ENCODE measurements at places on chromosomes 12 and 14.

DNA sequence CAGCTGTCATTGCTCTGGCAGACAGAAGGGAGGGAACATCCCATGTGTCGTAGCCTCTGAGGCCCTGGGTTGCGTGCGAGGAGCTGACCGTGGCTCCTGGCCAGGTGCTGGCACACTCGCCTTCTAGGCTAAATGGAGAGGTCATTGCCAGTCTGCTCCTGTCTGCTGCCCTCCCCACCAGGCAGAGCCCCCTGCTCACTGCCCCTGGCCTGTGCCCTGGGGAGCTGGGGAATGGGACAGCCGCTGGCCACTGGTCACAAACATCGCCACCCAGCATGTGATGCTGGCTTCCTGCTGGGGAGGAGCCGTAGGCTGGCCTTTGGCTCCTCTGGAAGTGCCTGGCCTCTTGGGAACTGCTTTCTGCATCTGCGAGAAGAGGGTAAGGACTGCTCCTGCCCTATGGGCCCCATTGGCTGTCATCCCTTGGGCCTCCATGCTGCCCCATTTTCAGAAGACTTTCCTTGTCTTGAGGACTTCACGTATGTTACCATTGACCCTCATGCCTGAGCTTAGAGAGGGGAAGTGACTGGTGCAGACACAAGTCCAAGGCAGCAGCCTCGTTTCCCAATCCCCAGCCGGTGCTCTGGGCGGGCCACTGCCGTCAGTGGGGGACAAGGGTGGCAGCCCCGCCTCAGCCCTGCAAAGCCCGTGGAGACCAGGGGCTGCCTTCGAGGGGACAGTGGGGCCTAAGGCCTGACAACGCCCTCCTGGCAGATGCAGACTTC lies 2.0 kb upstream of the TNFAIP2 start:
- no peak for DNase-seq

- DNase-seq, result no peak
These were observed 115.0 kb downstream of the DACT1 start for GRCh38 chr14:58752771-58753201.

- no peak for DNase-seq
These were observed 361.1 kb upstream of the ATP2B1 start for GRCh38 chr12:90069711-90070110.

DNA sequence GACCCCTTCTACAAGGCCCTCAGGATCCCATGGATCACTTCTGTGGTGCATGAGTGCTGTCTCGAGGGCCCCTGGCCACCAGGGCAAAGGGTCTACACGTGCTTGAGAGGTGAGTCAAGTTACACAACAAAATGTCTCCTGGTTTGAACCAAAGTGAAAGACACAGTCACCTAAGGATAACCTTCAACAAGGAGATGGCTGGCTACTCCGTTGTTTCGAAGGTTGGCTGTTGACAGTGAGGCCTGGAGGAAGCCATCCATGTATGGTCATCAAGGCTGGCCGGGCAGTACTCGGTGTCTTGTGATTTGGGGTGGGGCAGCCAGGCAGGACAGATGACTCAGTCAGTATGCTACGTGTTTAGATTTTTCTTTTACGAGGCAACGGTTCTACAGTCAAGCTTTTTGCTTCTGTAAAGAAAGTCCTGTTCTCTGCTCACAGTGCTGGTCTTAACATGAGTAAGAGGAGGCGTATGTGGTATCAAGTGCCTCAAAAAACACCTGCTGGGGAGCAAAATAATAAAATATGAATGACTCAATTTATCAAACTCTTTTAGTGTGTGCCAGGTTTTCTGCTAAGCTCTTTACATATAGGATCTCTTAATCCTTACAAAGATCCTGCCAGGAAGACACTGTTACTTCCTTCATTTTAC lies 18.0 kb upstream of the NT5DC3 start:
- DNase-seq, result no peak

GRCh38 chr14:69268763-69269162 lies 8.8 kb downstream of the GALNT16 start:
- no peak for DNase-seq

DNA sequence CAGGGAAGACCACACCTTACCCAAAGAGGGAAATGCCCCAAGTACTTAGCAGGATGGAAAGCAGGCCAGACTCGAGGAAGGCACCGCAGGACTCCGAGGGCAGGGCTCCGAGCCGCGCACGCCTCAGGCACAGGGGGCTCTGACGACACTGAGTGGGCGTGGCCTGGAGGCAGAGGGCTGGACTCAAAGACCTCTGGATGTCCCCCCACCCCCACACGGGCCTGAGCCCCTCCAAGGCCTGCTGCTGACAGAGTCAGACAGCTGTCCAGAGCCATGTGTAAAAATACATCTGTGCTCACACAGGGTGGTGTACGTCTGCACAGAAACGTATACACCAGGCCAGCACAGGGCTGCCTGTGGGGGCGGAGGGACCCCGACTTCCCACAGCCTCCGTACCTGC lies 1.4 kb downstream of the AKT1 start:
- no peak for DNase-seq

DNA sequence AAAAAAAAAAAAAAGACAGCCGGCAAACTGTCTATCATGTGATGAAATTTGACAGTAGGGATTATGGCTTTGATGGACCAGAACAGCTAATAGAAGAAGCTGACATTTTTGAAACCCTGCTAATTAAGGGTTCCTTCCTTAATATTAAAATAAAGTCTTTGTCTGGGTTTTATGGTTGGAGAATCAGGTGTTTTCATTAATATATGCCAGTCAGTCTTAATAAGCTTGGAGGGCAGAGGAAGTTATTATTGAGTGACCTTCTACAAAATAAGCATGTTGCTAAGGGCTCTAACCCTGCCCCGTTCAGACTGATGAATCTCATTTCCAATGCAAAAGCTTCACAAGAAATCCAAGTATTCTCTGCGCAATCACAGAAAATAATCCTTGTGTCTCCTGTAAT lies 289.8 kb downstream of the EGLN3 start:
- DNase-seq, result no peak

DNA sequence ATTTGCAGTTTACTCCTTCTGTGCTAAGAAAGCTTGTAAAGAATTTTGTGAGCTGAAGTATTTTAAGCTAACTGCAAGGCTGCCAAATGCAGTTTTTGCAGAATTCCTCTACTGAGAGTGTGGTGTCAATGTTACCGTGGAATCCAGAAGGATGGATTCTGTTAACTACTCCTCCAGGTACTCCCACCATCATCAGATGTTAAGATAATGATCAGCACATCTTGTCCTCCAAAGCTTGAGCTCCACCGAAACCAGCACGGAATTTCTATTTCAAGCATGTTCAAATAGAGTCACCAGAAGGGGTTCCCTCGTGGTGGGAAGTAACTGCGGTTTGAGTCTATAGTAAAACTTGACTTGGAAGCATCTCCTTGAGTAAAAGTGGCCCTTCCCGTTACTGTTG lies 64.3 kb upstream of the CDKN3 start:
- no peak for DNase-seq

GRCh38 chr12:75825686-75826085 lies 205.9 kb downstream of the PHLDA1 start:
- no peak for DNase-seq

- no peak for DNase-seq
These were observed 4.8 kb downstream of the MED6 start for GRCh38 chr14:70595443-70596185.

GRCh38 chr14:44412858-44413569 lies 94.1 kb downstream of the FSCB start:
- DNase-seq, result no peak

DNA sequence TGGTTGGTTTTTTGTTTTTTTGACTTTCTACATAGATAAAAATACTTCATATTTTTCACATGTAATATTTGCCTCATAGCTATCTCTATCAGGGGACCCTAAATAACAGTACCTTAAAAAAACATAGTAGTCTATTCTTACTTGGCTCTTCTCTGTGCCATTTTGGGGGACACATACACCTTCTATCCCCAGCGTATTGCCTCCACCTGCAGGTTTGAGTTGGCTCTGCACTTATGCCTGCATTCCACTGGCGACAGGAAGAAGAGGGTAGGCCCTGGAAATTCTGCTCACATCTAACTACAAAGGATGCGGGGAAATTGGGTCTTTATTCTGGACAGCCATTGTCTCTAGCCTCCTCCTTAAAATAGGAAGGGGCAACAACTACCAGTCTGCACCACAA lies 13.8 kb upstream of the IFI27L2 start:
- no peak for DNase-seq

DNA sequence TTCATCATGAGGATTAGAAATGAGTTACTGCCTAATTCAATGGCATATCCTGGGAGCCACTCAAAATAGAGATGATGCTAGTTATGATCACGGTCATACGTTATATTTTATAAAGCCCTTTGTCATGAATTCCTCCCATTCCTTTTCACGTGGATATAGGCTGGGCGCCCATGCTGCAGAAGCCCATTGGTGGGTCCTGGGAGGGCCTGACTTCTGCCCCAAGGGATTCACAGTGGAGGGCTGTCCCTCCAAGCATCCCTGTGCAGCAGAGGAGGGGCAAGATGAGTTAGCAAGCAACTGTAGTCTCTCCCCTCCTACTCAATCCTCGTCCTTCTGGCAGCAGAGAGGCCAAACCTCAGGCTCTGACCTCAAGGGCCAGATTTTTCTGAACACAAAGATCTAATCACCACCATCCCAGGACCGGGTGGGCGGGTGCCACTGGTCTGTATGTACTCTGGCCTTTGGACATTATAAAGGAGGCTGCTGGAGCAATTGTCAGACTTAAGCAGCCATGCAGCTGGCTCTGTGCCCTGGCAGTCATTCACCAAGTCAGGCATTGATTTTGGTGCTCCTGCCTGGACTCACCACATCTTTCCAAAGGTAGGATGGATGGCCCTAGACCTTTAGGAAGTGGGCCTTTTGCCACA lies 8.6 kb downstream of the GLTP start:
- DNase-seq, result no peak

GRCh38 chr14:58397156-58397555 lies 1.4 kb downstream of the TOMM20L start:
- DNase-seq, result no peak

- DNase-seq, result no peak
These were observed 199.4 kb upstream of the CDKN3 start for GRCh38 chr14:54197369-54197768.

DNA sequence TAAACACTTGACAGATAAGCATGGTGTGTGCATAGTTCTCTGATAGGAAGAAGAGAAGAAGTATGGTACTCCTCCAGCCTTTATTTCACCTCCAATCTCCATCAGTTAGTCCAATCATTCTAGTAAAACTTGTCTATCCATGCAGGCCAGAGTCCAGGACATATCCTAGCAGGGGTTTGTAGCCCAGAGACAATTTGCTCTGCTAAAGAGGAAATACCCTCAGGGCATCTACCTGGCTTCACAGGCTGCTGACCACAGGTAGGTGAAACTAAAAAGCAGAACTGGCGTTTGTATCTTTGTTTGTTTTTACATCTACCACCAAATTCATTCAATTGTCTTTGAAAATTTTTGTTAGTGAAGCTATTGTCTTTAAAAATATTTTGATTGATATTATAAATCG lies 717.6 kb downstream of the FSCB start:
- DNase-seq, result no peak

- no peak for DNase-seq
These were observed 56.7 kb upstream of the CHGA start for GRCh38 chr14:92866181-92866752.

- no peak for DNase-seq
These were observed 41.3 kb downstream of the VDR start for GRCh38 chr12:47863467-47863866.

- no peak for DNase-seq
These were observed 66.9 kb upstream of the CNOT2 start for GRCh38 chr12:70176290-70176689.

- DNase-seq, result no peak
These were observed 165.8 kb downstream of the TMTC2 start for GRCh38 chr12:82852529-82852928.

GRCh38 chr14:87285506-87285905 lies 707.5 kb downstream of the GALC start:
- no peak for DNase-seq

DNA sequence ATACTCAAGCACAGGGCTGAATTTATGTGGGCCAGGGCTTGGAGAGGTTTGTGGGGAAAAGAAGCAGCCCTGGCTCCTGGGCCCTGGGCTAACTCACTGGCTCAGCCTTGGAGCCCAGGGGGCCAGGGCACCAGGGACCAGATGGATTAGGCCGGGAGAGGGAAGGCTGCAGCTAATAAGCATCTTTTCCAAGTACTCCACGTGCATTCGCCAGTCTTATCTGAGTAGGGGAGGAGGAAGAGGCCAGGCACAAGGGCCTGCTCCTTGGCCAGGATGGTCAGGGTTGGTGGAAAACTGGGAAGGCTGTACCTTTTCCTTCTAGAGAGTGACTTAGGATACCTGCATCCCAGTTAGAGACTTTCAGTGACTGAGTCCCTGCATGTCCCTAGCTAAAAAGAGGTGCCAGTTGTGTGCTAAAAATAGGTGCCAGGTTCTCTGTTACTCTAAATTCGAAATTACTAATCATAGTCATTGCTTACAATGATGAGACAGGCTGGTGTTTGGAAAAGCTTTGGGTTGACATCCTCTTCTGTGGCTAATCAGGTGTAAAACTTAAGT lies 1.3 kb downstream of the GLRX5 start:
- DNase-seq, result no peak

DNA sequence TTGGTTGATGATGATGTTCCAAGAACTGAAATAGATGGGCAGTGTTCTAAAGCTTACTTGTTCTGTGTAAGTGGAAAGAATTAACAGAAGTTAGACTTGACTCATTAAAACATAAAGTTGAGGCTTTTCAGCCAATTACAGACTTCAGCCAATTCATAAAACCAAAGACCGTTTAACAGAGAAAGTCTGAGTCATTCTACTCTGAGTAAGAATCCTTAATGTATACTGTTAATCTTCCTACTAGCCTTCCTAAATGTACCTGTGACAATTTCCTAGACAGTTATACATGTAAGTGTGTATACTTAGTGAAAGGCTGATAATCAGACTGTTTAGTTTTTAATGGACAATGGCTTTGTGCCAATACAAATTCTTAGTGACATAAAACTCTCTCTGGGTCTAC lies 681.0 kb downstream of the RPL10L start:
- DNase-seq, result no peak

DNA sequence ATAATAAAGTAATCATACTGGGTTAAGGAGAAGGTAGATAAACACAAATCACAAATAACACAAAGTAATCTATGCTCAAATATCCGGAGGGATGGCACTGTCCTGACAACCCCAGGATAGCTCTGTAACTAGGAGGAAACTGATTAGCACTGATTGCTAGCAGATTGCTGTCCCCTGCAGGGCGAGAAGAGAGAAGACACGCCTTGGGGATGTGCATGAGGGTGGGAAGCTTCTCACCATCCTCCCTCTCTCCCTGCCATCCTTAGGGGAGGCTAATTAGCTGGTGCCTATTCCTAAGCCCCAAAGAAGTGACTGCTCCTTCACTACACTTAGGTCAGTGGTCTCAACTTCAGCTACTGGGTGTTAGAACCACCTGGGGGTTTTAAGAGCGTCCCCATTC lies 27.0 kb upstream of the TMEM260 start:
- no peak for DNase-seq

- no peak for DNase-seq
These were observed 229.4 kb upstream of the RGS6 start for GRCh38 chr14:71702786-71703185.

- DNase-seq, result no peak
These were observed 230.7 kb upstream of the SYT10 start for GRCh38 chr12:33670284-33670683.

- DNase-seq, result no peak
These were observed 716.0 kb upstream of the TBX3 start for GRCh38 chr12:115400011-115400410.
